Kidney tubule cell (primary cell): ENCODE measurements at places on chromosomes 3 and 15.

DNA sequence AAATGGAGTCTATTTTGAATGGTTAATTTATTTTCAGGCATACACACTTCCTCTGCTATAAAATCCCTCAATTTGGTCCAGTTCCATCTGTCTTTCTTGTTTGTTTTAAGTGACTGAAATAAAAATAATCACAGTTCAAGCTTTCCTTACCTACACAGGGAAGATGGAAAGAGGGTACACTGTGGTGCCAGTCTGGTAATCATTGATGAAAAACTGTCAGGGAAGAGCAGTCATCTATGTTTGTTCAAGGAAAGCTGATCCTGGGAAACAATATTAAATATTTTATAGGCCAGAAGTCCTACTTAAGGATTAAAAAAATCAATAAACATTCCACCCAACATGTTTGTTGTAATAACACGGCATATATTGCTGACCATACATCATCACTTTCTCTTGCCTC lies 115.2 kb upstream of the KCNMB2 start:
- peak; percentile 55 for DNase-seq

GRCh38 chr3:20043396-20043795 lies 3.1 kb downstream of the KAT2B start:
- peak; percentile 71 for DNase-seq

GRCh38 chr3:195172896-195173295 lies 98.1 kb downstream of the XXYLT1 start:
- no peak for DNase-seq

DNA sequence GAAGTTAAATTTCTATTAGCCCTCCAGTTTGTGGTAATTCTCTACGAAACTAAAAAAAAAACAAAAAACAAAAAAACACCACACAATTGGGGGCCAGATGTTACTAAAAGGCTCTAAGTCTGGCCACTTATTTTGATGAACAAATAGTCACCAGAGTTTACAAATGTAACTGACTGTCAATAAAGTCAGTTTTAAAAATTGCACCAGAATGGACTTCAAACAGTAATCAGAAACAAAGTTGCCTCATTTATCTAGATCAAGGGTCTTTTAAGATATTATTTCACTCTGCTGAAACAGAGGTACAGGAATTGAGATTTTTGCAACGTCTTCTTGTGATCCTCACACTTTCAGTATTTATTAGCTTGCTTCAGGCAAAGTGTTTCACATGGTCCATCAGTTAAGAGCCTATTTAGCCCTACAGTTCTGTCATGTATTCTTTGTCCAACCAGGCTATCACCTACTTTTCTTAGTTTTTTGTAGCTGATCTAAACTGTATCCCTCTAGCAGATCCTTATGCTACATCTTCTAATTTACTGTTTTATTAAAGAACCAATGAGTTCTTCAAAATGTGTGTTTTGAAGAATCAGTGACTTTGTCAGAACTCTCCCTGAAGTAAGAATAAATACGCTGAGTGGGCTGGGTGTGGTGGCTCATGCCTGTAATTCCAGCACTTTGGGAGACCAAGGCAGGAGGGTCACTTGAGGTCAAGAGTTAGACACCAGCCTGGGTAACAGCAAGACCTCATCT lies 74.7 kb downstream of the ANKRD28 start:
- DNase-seq = no peak

GRCh38 chr3:37689645-37690356 lies 171.9 kb upstream of the CTDSPL start:
- peak; percentile 34 for DNase-seq

- no peak for DNase-seq
Measured at GRCh38 chr15:78130466-78131294, 565 bp downstream of the CIB2 start.

GRCh38 chr3:123520656-123521055 lies 64.2 kb downstream of the HACD2 start:
- peak; percentile 47 for DNase-seq

GRCh38 chr15:60720493-60721256 lies 241.7 kb upstream of the ICE2 start:
- DNase-seq = no peak

- DNase-seq = peak; percentile 6
Measured at GRCh38 chr15:76823890-76824289, 81.2 kb downstream of the SCAPER start.

DNA sequence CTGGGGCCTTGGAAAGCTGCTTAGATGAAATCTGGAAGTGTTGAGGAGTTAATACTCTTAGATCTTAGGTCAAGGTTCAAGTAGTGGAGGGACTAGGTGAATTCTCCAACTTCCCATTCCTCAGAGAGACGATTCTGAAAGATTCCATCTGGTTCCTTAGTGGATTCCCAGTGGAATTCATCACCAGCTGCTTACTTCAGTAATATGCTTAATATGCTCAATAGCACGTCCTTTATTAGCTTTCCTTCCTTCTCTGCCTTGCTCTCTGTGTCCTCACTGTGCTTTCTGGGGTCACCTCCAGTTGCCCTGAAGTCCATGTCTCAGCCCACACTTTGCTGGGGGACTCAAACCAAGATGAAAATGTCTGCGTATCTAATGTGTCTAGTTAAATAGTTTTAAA lies 31.0 kb downstream of the CEP63 start:
- DNase-seq = no peak

- DNase-seq = peak; percentile 60
Measured at GRCh38 chr3:34260271-34261000, 462.0 kb downstream of the PDCD6IP start.

GRCh38 chr15:31485911-31486461 lies 159.4 kb downstream of the KLF13 start:
- DNase-seq = no peak

DNA sequence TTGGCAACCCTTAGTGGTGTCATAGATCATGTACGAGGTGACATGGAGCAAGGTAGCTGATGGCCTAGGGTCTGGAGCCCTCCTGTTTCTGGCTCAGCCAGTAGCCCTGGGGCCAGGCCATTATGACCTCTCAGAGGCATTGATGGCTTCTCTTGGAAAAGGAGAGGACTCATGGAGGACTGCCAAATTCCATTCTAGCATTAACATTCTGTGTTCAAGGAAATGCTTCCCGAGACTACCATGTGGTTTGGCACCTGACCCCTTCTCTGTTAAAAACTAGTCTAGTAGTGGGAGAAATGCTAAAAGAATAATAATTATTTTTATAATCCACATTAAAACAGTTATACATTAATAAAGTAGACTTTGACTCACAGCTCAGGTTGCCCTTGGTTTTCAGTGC lies 40.2 kb upstream of the ADAMTSL3 start:
- DNase-seq = peak; percentile 84

- no peak for DNase-seq
Measured at GRCh38 chr15:38819387-38819950, 254.9 kb upstream of the RASGRP1 start.

DNA sequence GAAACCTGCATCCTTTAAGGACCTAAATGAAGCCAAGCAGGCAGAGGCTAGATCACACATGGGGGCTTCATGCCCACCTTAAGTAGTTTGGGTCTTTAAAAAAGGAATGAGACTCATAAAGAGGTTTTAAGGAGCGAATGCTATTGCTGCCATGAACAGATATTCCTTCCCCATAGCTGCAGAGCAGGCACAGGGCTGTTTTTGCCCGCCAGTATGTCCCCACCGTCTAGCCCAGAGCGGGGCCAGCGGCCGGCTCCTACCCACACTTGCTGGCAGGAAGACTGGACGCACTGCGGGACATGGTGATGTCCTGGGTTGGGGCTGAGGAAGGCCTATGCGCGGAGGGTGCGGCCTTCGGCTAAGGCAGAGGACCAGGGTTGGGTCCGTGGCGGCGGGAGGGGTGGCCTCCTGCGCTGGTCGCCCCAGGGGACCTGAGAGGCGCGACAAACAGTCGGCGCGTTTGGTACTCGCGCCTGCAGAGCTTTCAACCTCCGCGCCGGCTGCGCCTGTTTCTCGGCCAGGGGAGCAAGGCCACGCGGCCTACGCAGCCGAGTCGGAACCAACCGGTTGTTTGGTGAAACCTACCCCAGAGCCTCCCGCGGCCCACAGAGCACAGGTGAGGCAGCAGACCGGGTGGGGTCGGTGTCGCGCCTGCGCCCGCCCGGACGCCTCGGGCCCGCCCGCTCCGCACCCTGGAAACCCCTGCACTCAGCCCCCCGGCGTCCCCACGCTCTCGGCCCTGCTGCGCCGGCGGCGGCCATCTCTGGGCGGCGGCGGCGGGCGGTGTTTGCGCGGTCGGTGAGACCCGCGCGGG lies at the start of gene FAIM:
FAIM (plus strand) TSS at position 450 of the 814 bp plus-strand sequence. CDS start 10,956 bp downstream, outside the sequence.
- DNase-seq = peak; percentile 75

- DNase-seq = peak; percentile 23
Measured at GRCh38 chr3:189902230-189903186, 218.2 kb downstream of the P3H2 start.

- DNase-seq = no peak
Measured at GRCh38 chr15:100256101-100256969, 85.4 kb downstream of the ADAMTS17 start.

- DNase-seq = peak; percentile 66
Measured at GRCh38 chr3:194034346-194035336, 101.3 kb upstream of the HES1 start.

GRCh38 chr3:131079086-131079485 lies 52.4 kb downstream of the NEK11 start:
- DNase-seq = no peak

GRCh38 chr15:49215768-49216739 lies 46.0 kb downstream of the GALK2 start:
- peak; percentile 90 for DNase-seq

GRCh38 chr3:1214933-1215332 lies 122.1 kb downstream of the CNTN6 start:
- DNase-seq = peak; percentile 20

DNA sequence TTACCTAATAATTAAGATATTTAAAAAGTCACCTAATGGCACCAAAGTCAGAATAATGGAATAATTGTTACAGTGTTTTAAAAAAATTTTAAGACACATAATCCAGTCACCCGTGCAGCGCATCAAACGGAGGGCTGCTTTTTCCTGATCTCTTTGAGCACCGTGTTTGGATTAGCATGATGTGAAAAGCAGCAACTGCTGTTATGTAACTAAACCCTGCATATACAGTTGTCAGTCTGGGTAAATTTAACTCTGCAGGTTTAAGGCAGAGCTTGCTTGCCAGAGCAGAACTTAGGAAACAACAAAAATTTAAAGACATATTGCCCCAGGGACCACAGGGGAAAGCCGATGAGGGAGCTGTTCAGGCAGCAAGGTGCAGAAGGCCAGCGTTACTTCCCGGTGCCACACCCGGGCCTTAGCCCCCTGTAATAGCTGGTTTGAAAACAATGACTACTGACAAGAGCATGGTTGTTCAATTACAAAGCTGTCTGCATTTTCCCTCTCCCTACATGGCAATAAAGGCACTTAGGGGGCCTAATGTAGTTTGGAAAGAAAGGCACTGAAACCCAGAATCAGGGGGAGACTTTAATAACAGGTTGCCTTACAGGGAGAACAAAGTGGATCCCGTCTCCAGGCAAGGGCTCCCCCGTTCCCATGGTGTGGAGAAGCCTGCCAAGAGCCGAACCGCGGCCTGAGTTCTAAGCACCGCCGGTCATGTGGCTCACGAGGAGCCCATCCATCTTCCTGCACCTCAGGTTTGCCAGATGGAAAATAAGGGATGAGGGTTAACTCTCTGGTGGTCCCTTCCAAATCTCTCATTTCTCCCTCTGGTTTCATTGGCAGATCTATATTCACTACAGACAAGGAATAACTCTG lies 32.2 kb downstream of the RORA start:
- no peak for DNase-seq

- no peak for DNase-seq
Measured at GRCh38 chr3:124059580-124059979, 67.7 kb upstream of the ROPN1 start.

GRCh38 chr3:129684270-129684669 lies 77.8 kb upstream of the PLXND1 start:
- DNase-seq = no peak

DNA sequence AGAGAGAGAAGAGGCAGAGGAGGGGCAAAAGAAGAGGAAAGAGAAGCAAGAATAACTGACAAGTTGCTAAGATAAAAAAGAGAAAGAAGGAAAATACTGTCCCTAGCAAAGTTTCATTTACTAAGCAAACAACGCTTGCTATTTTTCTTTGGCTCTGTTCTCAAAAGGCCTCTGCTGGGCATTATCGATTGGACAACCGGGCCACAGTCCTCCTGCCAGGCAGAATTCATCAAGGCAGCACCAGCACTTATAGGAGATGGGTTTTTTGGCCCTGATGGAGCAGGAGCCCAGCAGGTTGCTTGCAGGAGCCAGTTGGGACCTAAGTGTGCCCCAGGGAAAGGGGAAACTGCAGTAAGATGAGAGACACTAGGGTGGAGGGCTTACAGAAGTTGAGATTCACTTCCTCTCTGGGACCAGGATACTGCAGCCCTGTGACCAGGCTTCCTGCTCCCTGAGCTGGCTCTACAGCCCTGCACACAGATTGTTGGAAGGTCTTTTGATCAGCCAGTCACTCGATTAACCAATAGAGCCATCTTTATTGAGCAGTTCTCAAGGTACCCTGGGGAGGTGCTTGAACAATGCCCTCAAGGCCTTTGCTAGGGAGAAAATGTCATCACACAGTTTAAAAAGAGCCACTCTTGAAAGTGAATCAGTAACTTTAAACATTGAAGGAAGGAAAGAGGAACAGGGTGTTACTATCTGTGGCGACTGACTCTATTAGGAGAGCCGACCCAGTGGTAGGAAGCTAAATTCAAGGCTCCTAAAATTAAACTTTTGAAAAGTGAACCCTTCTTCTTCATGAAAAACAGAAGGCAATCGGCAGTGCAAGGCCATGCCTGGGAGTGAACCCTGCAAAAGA lies 28.8 kb upstream of the GLCE start:
- DNase-seq = no peak

DNA sequence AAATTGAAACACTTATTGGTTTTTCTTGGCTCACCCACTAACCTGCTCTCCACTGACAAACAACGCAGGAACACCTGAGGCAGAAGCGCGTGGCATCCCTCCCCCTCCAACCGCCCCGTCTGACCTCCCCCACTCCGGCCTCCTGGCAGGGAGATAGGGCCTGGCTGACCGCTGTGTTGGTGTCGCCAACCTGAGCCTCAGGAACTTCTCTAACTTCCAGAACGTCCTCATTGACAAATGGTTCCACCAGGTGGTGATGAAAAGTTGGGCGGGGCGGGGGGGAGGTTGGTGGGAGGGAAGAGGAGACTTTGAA lies 22.8 kb downstream of the IL17RD start:
- DNase-seq = no peak

- no peak for DNase-seq
Measured at GRCh38 chr3:132817646-132818177, 95.5 kb upstream of the NPHP3 start.

DNA sequence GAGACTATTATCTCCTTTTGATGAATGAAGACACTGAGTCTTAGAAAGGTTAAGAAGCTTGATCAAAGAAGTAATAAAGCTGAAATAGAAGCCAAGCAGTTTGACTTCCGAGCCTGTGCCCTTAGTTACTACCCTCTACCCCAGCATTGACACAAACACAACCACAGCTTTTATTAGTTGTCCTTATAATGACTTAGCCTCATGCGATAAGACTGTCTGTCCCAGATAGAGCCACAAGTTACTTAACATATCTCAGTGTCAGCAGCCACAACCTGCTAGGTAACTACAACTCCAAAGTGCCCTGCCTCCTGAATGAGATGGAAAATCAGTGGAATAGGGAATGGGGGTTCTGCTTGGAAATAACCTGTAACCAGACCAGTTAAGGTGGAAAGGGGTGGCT lies 781.6 kb upstream of the CFAP20DC start:
- DNase-seq = no peak

GRCh38 chr3:111072031-111072921 lies 660 bp downstream of the NECTIN3 start:
- DNase-seq = peak; percentile 44
